ENCODE measurements at places on chromosomes 11 and 22.

DNA sequence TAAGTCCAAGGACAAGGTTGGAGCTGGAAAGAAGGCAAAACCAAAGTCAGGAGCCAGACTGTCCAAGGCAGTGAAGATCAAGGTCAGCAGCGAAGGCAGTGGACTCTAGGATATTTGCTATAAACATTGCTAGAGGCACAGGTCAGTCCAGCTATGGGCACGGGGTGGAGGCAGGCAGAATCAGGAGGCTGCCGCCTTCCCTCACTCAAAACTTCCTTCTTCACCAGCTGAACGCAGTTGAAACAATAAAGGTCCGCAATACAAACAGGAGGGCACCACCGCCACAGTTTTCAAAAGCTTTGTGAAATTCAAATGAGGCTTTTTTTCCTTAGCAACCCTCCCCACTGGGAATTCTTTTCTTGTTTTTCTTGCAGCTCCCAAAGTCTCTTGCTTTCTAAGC, 372.4 kb downstream of the NXPE2 start:
- no peak for DNase-seq

GRCh38 chr11:126347751-126348668, 7.5 kb upstream of the ST3GAL4 start:
- DNase-seq, result no peak

DNA sequence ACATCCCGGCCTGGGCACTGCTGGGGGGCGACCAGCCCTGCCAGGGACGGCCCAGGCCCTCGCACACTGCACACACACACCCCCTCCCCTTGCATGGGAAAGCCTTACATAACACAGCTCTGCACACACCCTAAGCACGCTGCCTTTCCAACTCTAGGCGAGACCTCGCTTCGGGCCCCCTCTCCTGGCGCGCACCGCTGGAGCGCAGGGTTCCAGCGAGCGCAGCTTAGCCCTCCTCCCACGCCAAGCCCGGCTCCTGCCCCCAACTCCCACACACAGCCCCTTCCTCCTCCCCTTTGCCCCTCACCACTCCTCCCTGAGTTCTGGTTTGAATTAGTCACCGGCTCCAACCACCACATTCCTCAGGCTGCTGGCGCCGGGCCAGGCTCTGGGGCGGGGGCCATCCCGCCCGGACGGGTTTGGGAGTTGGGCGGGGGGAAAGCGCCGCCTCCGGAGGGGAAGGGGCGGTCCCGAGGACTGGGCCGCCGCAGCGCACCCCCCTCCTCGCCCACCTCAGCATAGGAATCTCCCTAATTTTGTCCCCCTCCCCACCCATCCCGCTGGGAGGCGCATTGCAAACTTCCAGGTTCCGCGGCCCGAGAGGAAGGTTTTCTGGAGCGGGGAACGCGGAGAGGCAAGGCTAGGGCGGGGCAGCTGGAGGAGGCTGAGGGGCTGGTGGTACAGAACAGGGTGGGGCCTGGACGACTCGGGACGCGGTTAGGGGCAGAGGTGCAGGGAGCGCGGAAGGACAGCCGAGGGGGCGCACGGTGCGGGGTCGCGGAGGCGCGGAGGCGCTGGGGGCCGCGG, 966 bp downstream of the AHNAK start:
- peak; percentile 71 for DNase-seq

DNA sequence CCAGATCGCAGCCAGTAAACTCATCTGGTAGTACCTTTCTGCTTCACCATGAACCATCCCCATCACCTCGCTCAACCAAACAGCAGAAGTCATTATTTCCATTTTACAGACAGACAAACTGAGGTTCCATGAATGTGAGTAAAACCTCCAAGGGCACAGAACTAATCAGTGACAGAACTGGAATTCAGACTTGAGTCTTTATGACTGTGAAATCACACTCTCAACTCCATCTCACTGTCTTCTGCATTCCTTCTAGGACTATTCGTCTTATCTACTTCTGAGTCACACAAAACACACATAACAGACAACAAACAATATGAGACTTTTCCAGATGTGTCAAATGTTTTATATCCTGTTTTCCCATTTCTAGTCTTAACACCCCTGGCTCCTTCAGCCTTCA, 9.3 kb upstream of the NUP50 start:
- DNase-seq, result no peak

- DNase-seq, result no peak
Measured at GRCh38 chr11:73323464-73323863, 15.4 kb downstream of the ARHGEF17 start.

GRCh38 chr22:49418943-49419342, 408.7 kb downstream of the BRD1 start:
- DNase-seq, result no peak

DNA sequence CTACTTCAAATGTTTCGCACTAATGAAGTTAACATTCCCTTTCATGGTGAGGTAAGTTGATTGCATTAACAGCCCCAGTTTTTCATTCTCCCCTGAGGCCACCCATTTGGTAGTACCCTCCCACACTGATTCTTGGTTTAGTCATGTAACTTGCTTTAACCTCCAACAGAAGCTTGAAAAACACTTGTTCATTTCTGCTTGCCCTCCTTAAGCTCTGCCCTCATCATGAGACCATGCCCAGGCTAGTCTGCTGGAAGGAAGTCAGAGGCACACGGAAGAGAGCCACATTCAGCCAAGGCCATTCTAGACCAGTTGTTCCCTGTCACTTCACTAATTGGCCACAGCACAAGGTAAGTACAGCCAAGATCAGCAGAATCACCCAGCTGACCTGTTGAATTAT, 50.7 kb upstream of the CD44 start:
- DNase-seq, result no peak

DNA sequence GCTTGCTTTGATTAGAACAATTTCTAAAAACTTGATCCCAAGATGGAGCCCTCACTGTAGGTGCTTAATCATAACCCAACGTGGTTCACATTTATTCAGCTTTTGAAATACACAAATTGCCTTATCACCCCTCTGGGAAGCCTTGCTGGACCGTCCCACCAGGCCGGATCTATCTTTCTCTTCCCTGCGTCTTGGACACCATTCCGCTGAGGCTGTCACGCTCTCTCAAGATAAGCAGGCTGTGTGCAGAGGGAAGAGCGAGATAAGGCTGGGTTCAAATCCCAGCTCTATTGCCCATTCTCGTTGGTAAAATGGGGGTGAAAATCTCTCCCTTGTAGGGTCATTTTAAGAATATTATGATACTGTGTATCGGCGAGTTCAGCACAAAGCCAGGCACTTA, 20.5 kb upstream of the TP53I11 start:
- DNase-seq, result no peak

DNA sequence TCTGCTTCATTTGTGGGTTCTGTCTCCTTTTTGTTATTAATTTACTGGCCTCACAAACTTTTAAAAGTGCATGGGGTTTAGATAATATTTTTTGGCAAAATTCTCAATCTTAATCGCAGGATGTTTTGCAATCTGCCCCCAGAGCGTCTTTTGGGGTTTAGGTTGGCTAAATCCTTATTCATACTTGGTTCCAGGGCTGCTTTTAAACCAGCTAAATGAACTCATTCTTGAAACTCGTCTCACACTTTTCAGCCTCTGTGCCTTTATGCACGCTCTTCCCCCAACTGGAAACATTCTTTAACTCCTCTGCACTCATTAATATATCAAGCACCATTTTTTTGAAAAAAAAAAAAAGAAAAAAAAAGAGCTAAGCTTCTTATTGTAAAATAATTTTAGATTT, 131.7 kb downstream of the KIF18A start:
- no peak for DNase-seq

GRCh38 chr11:75191330-75191717, 40.4 kb downstream of the SLCO2B1 start:
- no peak for DNase-seq

DNA sequence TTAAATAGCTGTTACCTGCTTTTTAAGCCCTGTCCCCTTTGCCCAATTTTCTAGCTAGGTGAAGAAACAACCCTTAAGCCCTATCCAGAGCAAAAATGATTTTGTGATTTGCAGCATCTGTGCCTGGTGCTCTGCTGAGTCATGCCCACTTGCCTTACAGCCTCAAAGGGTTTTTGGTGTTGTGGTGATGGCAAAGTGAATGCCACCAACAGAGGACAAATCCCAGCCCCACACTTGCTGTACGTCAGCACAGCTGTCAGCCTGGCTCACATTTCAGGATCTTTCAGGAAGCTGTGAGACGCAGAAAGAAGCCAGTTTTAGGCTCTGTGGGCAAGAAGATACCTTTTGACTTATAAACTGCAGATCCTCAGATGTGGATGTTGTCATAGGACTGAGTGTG, 401.7 kb downstream of the TENM4 start:
- no peak for DNase-seq

GRCh38 chr11:79794484-79795393, 353.9 kb upstream of the TENM4 start:
- no peak for DNase-seq

DNA sequence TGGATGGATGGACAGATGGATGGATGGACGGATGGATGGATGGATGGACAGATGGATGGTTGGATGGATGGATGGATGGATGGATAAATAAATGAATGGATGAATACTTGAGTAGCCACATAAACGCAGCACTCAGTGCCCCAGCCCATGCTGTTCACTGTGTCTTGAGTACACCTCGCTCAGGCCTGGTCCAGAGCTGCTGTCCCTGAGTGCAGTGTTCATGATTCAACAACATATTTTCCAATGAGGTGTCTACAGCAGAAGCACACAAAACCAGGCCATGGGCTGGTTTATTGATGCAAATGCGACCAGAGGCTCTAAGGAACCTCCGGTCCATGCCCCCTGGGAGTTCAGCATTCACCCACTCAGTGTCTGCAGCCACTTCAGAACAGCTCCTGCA, 584.3 kb downstream of the BRD1 start:
- DNase-seq, result no peak

- no peak for DNase-seq
Measured at GRCh38 chr11:17528906-17529843, 15.0 kb downstream of the USH1C start.

DNA sequence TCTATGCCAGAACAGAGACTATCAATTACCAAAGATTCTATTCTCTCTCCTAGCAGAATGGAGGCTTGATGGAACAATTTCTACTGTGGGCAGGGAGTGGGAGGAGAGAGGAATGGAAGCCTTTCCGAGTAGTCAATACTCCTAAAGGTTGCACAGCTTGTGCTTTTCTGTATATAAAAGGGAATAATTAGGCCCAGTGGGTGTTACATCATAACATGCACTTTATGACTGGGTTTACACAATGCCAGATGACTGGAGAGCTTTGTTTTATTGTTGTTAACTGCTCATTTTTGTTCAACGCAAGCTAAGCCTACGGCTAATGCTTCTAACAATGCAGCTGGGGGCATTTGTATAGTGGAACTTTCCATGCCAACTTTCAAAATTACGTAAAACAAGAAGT, 2237.9 kb upstream of the RAG2 start:
- DNase-seq, result no peak

GRCh38 chr11:11620173-11620920, 1.5 kb downstream of the GALNT18 start:
- peak; percentile 23 for DNase-seq

DNA sequence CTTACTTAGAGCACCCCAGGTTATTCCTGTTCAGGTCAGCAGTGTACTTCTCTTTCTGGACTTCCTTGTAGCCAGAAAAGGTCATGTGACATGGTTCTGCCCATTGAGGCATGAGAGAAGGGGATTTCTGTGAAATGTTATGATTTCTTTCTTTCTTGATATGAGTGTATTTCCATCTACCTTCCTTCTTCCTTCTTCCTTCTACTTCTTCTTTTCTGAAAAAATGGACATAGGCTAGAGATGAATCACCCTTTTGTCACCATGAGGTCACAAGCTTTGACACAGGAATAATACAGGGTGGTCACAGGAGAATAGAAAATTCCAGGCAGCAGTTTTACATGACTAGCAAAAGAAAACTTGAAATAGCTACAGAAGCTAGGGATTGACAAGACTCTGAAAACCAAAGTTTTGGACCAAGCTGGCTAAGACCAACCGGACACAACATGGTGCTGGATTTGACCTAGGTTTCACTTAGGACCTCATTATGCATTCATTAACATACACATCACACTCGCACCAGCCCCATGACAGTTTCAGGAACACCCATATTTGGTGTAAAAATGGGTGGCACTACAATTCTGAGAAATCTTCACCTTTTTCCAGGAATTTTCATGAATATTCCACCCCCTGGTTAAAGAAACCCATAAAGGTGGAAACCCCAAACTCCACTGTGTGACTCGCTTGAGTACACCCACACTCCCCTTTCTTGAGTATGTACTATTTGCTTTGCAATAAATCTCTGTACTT, 21.2 kb upstream of the MAP6 start:
- no peak for DNase-seq

DNA sequence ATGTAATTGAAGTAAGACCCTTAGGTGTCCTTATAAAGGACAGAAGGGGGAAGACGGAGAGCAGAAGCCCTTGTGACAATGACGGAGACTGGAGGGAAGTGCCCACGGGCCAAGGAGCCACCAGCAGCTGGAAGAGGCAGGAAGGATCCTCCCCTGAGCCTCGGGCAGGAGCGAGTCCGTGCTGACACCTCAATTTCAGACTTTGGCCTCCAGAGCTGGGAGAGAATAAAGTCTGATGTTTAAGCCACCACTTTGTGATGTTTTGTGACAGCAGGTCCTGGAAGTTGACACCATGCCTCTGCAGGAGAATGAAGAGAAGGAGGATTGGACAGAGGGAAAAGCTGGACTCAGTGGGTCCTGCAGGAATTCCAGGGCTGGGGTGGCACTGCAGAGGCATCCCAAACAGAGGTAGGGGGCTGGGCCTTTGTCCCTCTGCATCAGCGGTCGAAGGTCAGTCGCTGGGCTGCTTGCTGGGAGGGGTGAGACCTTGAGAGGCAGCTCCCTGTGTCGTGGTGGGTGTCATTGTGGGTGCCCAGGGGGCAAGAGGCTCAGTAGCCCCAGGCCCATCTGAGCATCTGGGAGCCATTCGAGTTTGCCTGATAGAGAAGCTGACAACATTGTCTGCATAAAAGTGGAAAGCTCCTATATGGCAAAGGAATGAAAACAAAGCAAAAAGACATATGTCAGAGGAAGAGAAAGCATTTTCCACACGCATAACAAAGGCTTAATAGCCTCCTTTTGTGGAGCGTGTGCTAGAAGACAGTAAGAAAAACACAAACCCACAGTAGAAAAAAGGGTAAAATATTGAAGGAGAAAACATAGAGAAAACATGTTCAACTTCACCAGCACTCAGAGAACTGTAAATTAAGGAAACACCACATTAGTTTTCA, 68.8 kb downstream of the RTL6 start:
- DNase-seq, result no peak

Measured in stimulated activated CD4-positive, alpha-beta T cell treated with anti-CD3 and anti-CD28 coated beads, Interleukin-2, amount 100 ng/mL, for 24 hours (primary cell).